ENCODE measurements at places on chromosomes 11 and 22.

GRCh38 chr11:1923201-1923956 is 3.9 kb downstream of the TNNT3 start:
- H3K4me3 ChIP-seq: no peak overlapping the region
- no peak overlapping the region for H3K27ac ChIP-seq
- DNase-seq: no peak
- H3K27me3 ChIP-seq: no peaks in the 10 kb centered on the region

- H3K27me3 ChIP-seq: no peaks in the 10 kb centered on the region
- no peak overlapping the region for H3K27ac ChIP-seq
- no peaks in the 10 kb centered on the region for H3K4me1 ChIP-seq
- no peak for DNase-seq
- H3K36me3 ChIP-seq: peaks cover 79% of the 10 kb centered on the region
Observed at GRCh38 chr22:30015229-30015797, 65.0 kb upstream of the HORMAD2 start.

DNA sequence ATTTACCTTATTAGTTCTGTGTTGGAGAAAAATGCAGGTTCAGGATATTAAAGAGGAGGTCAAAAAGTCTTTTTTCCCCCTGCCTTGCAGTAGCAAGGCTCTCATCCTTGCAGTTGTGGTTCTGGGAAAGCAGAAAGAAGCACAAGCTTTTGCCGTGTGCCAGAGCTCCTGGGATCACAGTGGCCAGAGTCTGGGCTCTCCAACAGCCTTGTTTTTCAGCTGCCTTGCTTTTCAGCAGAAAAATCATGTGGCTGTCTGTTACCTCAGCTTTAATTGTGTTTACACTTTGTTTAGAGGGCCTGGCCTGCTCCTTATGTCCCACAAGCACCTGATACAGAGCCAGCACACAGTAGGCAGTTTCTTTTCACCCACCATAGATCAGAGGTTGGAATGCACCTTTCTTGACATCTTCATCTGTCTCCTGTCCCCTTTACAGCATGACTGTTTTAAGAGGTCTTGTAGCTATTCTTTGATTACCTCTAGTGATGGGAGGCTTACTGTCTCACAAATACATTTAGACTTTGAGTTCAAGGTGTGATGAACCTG is 67.5 kb downstream of the TEAD1 start:
- no peak overlapping the region for H3K27ac ChIP-seq
- no peak for DNase-seq
- no peaks in the 10 kb centered on the region for H3K4me1 ChIP-seq
- H3K36me3 ChIP-seq: no peaks in the 10 kb centered on the region
- H3K27me3 ChIP-seq: no peaks in the 10 kb centered on the region

DNA sequence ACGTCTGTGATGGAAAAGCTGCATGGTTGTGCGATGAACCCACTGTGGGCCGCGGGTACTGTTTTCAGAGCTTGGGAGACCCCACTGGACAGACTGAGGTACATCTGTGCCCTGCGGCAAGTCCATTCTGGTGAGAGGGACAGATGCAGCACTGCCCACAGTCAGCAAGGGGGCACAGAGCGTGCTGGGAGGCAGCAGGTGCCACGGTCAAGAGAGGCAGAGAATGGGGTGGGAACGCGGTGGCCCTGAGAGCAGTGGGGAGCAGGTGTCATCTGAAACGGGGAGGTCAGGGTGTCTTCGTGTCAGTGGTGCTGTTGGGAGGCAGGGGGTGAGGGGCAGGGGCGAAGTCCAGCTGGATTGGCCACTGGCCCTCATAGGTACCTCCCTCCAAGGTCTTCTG is 32.0 kb downstream of the TBC1D22A start:
- peaks cover 45% of the 10 kb centered on the region for H3K36me3 ChIP-seq
- DNase-seq: no peak
- no peak overlapping the region for H3K4me3 ChIP-seq
- peak overlapping the region; percentile 18 for H3K27ac ChIP-seq
- no peaks in the 10 kb centered on the region for H3K27me3 ChIP-seq

DNA sequence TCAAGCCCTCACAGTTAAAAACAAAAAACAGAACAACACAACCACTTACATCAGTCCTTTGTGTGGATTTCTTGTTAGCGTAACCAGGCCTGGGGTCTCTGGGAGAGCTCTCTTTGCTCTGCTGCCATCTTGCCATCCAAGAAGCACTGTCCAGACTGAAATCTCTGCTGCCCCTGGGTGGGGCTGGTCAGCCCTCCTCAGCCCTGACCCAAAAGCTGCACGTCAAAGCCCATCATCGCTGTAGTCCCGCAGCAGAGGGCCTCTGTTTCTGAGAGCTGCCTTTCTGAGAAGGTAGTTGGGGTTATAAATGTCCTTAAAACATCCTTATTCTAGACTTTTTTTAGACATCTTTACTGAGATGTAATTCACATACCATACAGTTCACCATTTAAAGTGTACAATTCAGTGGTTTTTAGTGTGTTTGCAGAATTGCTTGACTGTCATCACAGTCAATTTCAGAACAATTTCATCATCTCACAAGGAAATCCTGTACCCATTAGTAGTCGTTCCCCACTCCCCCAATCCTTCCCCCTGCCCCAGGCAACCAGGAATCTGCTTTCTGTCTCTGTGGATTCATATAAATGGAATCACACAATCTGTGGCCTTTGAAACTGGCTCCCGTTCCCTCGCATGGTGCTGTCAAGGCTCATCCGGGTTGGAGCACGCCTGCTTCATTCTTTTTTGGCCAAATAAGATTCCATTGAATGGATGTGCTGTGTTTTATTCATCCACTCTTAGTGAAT is 94.9 kb downstream of the TBC1D22A start:
- H3K4me1 ChIP-seq: no peaks in the 10 kb centered on the region
- H3K4me3 ChIP-seq: no peak overlapping the region
- DNase-seq: no peak
- H3K27ac ChIP-seq: no peak overlapping the region
- H3K27me3 ChIP-seq: no peaks in the 10 kb centered on the region

DNA sequence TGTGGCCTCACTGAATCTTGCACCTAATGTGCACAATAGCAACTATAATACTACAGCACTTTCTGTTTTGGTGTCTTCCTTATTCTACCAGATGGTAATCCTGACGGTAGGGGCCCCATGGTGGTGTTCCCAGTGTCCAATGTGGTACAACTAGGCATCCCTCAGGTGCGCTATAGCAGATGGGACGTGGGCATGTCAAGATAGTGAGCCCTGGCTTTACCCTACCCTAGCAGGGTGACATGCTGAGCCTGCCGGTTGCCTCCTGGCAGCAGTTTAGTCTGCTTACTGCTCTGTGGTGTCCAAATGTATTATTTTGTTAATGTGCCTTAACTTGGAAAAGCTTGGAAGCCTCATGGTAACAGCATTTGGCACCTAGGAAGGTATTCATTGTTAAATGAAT is 19.2 kb downstream of the ACO2 start:
- no peak overlapping the region for H3K27ac ChIP-seq
- H3K4me1 ChIP-seq: no peaks in the 10 kb centered on the region
- H3K27me3 ChIP-seq: no peaks in the 10 kb centered on the region
- H3K36me3 ChIP-seq: no peaks in the 10 kb centered on the region
- H3K4me3 ChIP-seq: no peak overlapping the region

DNA sequence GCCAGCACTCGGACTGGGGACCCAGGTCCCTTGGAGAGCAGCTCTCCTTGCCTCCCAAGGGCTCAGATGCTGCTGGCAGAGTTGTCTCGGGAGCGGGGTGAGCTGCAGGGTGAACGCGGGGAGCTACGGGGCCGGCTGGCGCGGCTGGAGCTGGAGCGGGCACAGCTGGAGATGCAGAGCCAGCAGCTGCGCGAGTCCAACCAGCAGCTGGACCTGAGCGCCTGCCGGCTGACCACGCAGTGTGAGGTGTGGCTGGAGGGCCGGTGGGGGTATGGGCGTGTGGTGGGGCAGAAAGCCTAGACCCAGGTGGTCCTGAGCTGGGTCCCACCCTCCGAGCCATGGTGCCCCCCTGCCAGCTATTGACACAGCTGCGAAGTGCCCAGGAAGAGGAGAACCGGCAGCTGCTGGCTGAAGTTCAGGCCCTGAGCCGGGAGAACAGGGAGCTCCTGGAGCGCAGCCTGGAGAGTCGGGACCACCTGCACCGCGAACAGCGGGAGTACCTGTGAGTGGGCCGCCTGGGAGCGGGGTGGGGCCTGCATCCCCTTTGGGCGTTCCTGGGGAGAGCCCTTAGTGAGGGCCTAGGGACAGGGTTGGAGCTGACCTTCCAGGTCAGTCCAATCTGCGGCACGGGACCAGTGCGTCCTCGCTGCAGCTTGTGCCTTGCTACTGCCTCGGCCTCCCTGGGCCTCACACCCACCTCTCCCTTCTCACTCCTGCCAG is 5.8 kb upstream of the RPS6KA4 start:
- H3K27me3 ChIP-seq: no peaks in the 10 kb centered on the region
- H3K27ac ChIP-seq: no peak overlapping the region

- no peaks in the 10 kb centered on the region for H3K36me3 ChIP-seq
- H3K4me3 ChIP-seq: no peak overlapping the region
- H3K27ac ChIP-seq: no peak overlapping the region
Observed at GRCh38 chr22:47290706-47291430, 528.4 kb downstream of the TBC1D22A start.

DNA sequence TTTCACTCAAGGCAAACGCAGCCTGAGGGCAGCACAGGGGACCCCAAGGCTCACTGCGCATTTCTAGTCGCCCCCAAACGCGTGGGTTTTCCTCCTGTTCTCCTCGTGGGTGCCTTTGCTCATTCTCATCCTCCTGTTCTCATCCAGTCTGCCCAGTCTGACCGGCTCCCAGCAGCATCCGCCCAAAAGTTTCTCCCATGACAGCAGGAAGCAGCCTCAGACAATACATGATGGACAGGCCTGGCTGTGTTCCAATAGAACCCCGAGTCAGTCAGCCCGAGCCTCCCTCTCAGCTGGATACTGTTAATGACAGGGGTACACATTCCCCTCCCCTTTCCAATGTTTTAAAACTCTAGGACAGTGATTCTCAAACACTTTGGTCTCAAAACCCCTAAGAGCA is 22.5 kb upstream of the KRTAP5-7 start:
- peaks cover 28% of the 10 kb centered on the region for H3K36me3 ChIP-seq
- no peak for DNase-seq
- no peaks in the 10 kb centered on the region for H3K27me3 ChIP-seq
- H3K4me1 ChIP-seq: no peaks in the 10 kb centered on the region
- H3K4me3 ChIP-seq: no peak overlapping the region

- H3K27me3 ChIP-seq: no peaks in the 10 kb centered on the region
- DNase-seq: no peak
- H3K27ac ChIP-seq: peak overlapping the region; percentile 100
- H3K4me1 ChIP-seq: peaks cover 24% of the 10 kb centered on the region
Observed at GRCh38 chr11:65663639-65664200, 1.0 kb upstream of the RELA start.

- no peaks in the 10 kb centered on the region for H3K27me3 ChIP-seq
- no peak for DNase-seq
- H3K36me3 ChIP-seq: no peaks in the 10 kb centered on the region
- no peak overlapping the region for H3K4me3 ChIP-seq
- H3K27ac ChIP-seq: no peak overlapping the region
- no peaks in the 10 kb centered on the region for H3K4me1 ChIP-seq
Observed at GRCh38 chr11:36462321-36462720, 47.8 kb downstream of the TRAF6 start.

DNA sequence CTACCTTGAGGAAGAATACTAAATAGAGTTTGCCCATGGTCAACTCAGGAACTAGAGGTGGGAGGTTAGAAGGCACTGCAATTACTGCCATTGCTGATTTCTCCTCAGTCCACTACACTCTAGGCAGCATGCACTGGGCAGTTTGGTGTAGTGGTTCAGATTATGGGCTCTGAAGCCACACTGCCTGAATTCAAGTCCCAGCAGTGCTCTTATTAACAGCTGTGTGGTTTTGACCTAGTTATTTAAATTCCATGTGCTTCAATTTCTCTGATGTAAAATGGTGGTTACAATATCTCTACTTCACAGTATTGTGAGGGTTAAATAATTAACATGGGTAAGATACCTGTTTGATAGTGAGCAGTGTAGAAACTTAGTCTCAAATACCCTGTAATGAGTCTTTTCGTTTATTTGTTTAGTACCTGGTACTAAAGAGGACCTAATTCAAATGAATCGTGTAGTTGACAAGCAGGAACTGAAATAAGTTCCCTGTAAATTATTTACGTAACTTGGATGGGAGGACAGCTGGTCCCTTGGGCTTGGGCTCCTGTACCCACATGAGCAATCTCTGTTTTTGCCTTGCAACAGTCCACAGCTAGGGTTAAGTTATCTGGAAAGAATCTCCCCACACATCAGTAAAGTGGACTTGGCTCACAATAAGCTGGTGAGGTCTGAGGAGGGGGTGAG is 17.8 kb downstream of the PRR5L start:
- no peaks in the 10 kb centered on the region for H3K4me1 ChIP-seq
- H3K36me3 ChIP-seq: no peaks in the 10 kb centered on the region
- no peak overlapping the region for H3K4me3 ChIP-seq
- H3K27me3 ChIP-seq: no peaks in the 10 kb centered on the region
- H3K27ac ChIP-seq: no peak overlapping the region

GRCh38 chr11:99881610-99882009 is 805.5 kb upstream of the ARHGAP42 start:
- H3K36me3 ChIP-seq: no peaks in the 10 kb centered on the region
- H3K27ac ChIP-seq: no peak overlapping the region
- no peaks in the 10 kb centered on the region for H3K4me1 ChIP-seq
- no peak overlapping the region for H3K4me3 ChIP-seq
- DNase-seq: no peak
- H3K27me3 ChIP-seq: no peaks in the 10 kb centered on the region

DNA sequence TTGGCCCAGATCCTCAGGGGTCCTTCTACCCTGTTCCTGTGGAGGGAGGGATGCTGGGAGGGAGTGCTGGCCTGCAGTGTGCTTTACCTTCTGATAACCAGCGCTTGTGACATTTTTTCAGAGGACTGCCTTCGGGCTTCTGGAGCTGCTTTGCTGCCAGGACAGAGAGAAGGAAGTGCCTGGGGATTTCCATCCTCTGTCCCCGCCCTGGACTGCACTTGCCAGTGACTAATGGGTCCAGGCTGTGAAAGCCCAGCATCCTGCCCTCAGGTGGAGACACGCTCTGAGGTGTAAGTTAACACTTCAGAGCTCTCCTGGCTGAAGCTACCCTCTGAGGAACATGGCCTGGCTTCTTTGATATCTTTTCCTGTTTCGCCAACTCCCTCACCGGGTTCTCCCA is 158.7 kb upstream of the SYT13 start:
- H3K4me3 ChIP-seq: no peak overlapping the region
- no peaks in the 10 kb centered on the region for H3K4me1 ChIP-seq
- peaks cover 7% of the 10 kb centered on the region for H3K27me3 ChIP-seq
- no peaks in the 10 kb centered on the region for H3K36me3 ChIP-seq
- no peak overlapping the region for H3K27ac ChIP-seq

DNA sequence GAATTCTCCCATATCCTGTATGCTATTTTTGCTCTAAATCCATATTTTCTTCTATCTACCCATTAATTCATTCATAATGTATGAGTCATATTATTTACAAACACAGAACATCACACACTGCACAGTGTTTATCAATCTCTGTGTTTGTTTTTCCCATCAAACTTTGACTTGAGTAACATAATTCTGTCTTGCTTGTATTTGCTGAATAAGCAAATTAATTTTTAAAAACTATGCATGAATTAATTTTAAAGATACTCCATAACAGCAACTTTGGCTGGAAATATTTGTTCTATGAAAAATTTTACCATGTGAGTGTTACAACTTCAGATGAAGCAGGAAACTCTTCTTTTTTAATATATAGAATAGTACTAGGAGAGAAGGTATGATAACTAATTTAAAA is 275.6 kb downstream of the GRM5 start:
- no peaks in the 10 kb centered on the region for H3K36me3 ChIP-seq
- no peak overlapping the region for H3K27ac ChIP-seq

- H3K4me1 ChIP-seq: peaks cover 31% of the 10 kb centered on the region
- H3K27ac ChIP-seq: no peak overlapping the region
- no peak overlapping the region for H3K4me3 ChIP-seq
- H3K36me3 ChIP-seq: no peaks in the 10 kb centered on the region
- no peak for DNase-seq
Observed at GRCh38 chr11:95257456-95257971, 26.5 kb upstream of the SESN3 start.

- H3K36me3 ChIP-seq: no peaks in the 10 kb centered on the region
- H3K4me3 ChIP-seq: no peak overlapping the region
- H3K4me1 ChIP-seq: no peaks in the 10 kb centered on the region
- no peak for DNase-seq
- no peak overlapping the region for H3K27ac ChIP-seq
Observed at GRCh38 chr11:62048100-62048499, 75.7 kb upstream of the INCENP start.
